Bone marrow (tissue), 2 donors: ENCODE measurements at places on chromosomes 5 and 9.

DNA sequence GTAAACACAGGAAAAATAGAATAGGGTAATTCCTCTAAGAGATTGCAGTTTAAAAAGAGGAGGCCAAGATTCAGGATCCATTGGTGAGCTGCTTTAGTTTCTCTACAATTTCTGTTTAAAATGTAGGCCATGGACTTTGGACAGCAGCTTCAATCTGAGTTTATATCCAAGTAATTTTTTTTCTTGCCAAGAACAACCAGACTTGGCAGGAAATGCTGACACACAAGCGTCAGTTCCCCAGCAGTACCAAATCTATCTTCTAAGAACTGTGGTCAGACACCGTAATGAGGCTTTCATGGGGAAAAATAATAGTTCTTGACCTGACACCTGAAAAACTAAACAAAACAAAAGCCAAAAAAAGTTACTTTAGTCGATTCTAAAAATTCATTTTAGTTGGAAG lies 528.8 kb downstream of the CSNK1G3 start:
- DNase-seq, result no peak

DNA sequence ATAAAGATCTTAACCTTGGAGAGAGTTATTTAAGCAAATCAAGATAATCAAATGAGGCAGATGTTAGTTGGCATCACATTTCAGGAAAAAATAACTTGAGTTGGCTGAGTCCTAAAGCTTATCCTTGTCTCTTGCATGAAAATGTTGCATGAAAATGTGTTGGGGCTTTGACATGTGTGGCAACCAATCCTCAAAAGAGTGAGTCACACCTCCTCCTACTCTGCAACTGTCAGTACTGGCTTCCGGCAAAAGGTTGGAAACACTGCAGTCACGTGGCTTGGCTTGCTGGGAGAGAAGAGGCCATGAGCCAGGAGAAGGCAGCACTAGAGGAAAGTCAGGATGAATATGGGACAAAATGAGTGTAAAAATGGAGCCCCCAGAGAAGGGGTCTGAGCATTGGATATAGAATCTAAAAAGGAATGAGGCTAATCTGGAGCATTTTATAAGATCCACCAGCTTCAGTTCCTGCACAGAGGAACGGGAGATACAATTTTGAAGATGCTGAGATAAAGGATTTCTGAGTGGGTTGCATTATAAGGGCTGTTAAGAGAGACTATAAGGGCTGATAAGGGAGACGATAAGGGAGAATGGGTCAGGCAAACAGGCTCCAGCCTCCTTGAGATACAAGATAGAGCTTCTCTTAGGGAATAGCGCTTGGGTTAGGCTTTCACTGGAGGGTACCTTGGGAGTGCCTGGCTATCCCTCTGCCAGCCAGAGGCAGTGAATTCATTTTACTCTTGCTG lies 43.1 kb downstream of the SPATA31D1 start:
- DNase-seq, result no peak

DNA sequence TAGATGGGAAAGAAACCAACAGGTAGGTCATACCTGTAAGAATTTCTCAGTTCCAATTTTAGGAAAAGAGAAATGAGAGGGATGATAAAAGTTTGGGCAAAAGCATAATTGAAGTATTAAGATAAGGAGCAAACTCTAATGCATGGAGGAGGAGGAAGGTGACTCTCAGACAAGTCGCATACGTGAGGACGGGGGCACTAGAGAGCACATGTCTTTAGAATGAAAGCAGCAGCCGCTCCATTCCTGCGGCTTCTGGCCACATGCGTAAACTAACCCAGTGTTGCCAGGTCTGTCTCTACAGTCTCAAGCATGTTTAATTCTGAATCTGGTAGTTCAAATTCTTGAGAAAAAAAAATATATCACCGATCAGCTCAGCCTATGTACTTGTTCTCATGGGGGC lies 371.5 kb upstream of the SLC30A5 start:
- no peak for DNase-seq

GRCh38 chr5:139146809-139147482 lies 51.2 kb downstream of the SIL1 start:
- DNase-seq, result no peak

- DNase-seq, result no peak
Measured at GRCh38 chr9:136044207-136044970, 50.7 kb downstream of the NACC2 start.

DNA sequence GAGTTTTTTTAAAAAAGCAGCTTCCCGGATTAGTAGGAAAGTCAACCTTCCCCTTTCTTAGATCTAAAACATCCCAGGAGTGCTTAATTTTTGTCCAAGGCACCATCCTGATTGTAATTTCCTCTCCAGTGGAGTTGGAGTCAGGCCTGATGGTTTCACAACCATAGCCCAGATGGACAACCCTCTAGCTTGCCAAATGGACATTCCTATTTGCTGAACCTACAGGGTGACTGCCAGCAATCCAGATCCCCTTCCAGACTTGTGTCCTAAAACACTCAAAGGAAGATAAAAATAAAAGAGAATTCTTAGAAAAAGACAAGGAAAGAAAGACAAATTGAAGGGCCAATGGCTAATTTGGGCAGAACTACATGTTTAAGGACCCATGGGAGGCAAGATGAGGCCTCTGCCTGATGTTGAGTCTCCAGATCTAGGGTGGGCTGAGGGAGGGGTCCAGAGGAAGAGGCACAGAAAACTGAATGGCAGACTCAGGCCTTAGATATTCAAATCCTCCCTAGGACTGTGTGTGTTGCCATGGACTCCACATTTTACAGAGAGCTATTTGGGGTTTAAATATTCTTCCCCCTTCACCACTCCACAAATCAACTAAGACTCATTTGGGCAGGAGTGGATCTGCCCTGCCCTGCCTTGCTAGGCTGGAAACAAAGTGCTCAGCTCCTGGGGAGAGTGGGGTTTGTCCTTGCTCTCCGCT lies 38.5 kb upstream of the SLC44A1 start:
- DNase-seq, result no peak

DNA sequence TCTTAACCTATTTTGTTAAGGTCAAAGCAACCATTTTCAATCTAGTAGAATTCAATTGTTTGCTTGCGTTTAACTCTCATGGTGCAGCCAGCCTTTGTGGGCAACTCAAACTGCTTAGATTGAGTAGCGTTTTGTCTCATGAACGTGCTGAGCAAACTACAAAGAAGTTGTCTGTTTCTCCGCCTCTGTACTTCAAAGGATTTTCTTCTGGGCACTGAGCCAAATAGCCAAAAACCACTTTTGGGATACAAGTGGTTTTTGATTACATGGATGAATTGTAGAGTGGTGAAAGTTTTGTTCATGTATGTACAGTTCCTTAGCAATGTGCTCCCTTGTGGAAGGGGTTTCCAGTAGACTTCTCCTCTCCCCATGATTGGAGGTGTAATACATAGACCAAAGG lies 122.9 kb downstream of the CFAP90 start:
- DNase-seq, result no peak

DNA sequence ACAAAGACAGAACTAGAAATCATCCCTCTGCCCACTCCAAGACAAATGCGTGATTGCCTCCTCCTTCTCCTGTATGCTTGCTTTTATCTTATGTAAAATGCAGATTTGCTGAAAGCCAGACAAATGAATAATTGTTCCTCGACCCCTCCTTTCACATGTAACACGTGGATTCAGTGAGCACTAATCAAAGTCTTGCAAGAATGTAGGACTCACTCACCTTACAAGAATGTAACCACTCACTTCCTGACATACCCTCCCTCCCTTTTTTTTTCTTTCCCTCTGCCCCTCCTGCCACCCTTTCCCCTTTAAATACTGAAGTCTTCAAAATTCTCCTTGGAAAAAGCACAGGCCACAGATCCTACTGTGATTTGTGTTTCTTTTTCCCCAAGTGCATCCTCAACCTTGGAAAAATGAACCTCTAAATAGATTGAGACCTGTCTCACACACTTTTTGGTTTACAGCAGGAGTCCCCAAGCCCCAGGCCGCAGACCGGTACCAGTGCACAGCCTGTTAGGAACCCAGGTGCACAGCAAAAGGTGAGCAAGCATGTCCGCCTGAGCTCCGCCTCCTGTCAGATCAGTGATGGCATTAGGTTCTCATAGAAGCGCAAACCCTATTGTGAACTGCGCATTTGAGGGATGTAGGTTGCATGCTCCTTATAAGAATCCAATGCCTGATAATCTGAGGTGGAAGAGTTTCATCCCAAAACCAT lies 29.4 kb upstream of the HSD17B3 start:
- no peak for DNase-seq

DNA sequence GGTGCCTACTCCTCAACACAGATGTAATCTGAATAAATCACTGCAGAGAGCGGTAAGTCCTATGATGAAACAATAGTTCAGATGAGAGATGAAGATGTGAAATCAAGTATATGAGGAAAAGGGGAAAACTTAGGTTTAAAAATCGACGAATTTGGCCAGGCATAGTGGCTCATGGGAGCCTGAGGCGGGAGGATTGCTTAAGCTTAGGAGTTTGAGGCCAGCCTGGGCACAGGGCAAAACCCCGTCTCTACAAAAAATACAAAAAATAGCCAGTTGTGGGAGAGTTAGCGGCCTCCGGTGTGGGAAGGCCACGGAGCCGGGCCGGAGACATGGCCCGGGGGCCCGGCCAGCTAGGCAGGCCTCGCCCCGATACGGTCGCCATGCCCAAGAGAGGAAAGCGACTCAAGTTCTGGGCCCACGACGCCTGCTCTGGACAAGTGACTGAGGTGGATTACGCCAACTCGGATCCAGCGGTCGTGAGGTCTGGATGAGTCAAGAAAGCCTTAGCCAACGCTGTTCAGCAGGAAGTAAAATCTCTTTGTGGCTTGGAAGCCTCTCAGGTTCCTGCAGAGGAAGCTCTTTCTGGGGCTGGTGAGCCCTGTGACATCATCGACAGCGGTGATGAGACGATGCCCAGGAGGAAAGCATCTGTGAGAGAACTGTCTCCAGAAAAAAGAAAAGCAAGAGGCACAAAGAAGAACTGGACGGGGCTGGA lies 62.8 kb upstream of the SUB1 start:
- peak; percentile 50 for DNase-seq
